ENCODE measurements at places on chromosomes 7 and 10.

DNA sequence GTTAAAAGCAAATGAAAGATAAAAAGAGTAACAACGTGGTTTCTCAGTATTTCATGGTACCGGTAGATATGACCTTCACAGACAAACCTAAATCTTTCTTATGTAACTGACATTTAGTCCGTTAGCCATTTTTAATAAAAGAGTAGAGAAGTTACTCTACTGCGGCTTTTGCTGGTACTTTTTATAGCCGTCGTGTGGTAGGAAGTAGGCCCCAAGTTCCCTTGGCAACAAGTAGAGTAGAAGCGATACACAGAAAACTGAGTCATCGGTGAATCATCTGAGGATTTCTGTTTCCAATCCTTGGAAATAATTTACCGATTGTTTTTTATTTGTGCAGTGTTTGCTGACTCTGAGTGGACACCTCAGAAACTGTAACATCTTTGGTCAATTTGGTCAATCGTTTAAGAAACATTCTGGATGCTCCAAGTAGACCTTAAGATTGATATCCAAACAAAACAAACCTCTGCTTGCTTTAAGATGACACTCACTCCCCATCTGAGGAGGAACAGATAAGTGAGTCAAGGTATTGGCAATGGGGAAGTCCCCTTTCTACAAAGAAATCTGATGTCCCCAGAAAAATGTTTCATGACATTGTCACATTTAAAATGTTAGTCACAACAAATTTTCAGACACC, 63.9 kb upstream of the AHR start:
- peak; percentile 7 for DNase-seq

DNA sequence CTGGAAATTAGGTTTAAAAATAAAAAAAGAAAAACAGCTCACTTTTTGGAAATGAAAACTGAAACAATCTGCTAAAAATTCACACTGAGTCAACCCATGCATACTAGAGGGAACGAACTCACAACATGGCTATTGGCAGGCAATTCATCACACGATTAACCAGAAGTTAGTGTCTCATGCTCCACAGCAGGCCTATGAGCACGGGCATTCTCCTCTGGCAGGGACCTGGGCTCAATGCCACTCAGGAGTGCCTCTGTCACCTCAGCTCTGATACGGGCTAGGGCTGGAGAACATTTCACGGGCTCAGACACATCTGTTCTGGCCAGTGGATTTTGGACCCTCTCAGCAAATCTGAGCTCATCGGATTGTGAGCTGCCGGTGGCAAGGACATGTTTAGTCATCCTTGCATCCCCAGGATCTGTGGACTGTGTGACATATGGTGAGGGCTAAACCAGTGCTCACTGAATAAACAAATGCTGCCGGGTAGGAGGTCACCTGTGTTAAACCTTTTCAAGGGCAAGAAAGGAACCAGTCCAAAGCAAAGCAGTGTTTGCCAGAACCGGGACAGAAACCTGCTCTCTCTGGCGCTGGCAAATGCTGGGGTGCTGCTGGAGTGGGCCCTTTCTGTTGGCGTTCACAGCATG, 40.1 kb downstream of the POLR3A start:
- DNase-seq, result no peak

- DNase-seq, result peak; percentile 35
Observed at GRCh38 chr10:43689618-43689954, 40.9 kb upstream of the ZNF32 start.

GRCh38 chr10:86512137-86512536, 9.5 kb downstream of the WAPL start:
- DNase-seq, result no peak

- DNase-seq, result no peak
Observed at GRCh38 chr7:29612596-29612995, 49.0 kb downstream of the PRR15 start.

DNA sequence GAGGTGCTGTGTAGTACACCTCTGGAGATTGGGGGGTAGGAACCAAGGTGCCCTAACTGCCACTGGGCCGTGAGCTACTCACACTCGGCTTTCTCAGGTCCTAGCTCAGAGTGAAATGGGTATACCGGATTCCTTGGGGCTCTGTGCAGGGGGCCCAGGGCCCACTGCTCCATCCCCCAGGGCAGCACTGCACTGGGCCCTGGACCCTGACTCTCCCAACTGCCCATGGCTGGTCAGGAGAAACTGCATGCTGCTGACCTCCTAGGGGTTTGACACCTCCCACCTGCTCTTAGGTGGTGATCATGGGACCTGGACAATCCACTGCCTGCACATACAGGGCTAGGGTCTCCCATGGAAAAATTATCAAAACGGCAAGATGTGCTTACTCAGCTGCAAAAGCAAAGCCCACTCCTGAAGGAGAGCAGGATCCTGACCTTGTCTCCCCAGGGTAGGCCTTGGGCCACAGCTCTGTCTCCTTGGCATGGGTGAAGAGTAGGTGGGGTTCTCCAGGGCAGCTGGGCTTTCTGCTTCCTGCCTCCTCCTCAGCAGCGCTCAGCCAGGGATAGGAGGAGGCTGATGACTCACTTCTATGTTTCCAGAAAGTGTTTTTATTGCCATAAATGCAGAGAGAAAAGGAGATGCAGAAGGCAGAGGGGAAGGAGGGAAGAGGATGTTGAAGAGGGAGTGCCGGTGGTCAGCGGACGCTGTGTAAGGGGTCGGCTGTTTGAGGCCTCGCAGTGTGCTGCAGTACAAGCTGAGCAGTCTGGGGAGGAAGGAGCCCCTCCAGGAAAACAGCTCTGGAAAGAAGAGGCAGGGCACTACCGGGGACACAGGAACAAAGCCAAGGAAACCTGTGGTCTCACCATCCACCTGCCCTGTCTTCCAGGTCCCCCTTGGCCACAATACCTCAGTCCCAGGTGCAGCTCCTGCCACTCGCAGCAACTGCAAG, 107.8 kb downstream of the ARHGAP22 start:
- no peak for DNase-seq

DNA sequence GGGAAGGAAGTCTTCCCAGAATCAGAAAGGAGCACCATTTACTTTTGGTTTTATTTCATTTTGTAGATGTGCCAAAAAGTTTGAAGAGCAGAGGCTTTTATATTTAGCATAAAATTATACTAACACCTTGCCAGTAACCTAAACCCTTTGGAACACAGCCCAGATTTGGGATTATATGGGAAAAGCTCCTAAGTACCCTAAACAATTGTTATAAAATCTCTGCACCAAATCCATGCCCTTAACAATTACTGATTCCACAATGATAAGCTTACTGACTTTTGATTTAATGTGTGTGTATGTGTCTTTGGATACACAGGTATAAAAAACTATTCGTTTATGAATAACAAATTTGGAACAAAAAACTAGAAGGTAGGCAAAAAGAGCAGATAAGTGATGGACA, 39.0 kb upstream of the TMEM229A start:
- no peak for DNase-seq
